Panc1 (cell line): ENCODE measurements at places on chromosomes 12 and 14. TPM values are rescaled to one million over a fixed set of nuclear protein-coding genes. Genes with fewer than 3 reads are reported as not detected.

GRCh38 chr12:58459191-58459590, 461.1 kb downstream of the LRIG3 start:
- H3K4me1 ChIP-seq: no peaks in the 10 kb centered on the region
- DNase-seq: no peak

The KLHDC1 gene
- 1.3 TPM for total RNA-seq

The PIWIL1 gene
- not detected for total RNA-seq

DNA sequence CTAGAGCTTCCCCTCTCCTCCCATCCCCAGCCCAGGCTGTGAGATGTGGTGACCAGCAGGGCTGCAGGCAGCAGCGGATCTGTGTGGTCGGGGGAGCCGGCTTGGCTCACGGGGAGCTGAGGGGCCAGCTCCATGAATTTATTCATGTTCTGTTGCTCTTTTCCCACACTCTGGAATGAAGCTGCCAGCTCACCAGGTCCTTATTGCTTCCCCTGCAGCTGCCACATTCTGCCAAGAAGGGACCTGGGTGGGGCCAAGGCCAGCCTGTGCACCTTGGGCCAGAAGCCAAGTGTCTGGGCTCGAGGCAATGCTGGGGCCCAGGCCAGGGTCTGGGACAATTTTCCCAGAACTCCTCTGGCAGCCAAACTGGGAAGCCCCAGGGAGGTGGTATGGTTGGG, 2.5 kb upstream of the C1QL4 start:
- no peak overlapping the region for H3K4me3 ChIP-seq
- H3K4me1 ChIP-seq: peaks cover 10% of the 10 kb centered on the region
- no peak for DNase-seq
- H3K36me3 ChIP-seq: no peaks in the 10 kb centered on the region
- H3K27ac ChIP-seq: no peak overlapping the region
- H3K27me3 ChIP-seq: no peaks in the 10 kb centered on the region

DNA sequence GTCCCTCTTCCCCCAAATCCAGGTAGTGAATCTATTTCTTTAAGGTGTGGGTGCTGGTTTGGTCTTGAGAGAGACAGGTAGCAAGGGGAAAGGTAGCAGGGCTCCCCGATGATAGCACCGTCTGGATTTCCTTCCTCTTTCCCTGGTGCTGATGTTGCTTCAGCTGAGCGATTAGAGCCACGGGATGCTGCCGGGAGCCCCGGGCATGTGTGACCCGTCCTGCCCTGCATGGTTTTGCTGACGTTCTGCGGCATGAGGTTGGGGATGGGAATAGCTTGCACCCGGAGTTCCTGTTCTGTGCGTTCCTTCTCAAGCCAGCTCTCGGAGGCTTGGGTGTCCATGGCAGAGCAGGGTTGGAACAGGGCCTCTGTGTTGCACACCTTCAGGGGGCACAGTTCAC, 107.3 kb downstream of the TSPAN9 start:
- no peak overlapping the region for H3K4me3 ChIP-seq
- H3K36me3 ChIP-seq: no peaks in the 10 kb centered on the region
- no peak overlapping the region for H3K27ac ChIP-seq
- no peak for DNase-seq
- no peaks in the 10 kb centered on the region for H3K4me1 ChIP-seq
